ENCODE measurements at places on chromosomes 1 and 21. TPM values are rescaled to one million over a fixed set of nuclear protein-coding genes. Genes with fewer than 3 reads are reported as not detected.

- no peak for DNase-seq
Measured at GRCh38 chr1:92838519-92838918, 6.7 kb downstream of the RPL5 start.

- no peak for DNase-seq
Measured at GRCh38 chr1:8462371-8462892, 144.5 kb downstream of the SLC45A1 start.

GRCh38 chr1:235648954-235649367 lies 623 bp downstream of the GNG4 start:
- DNase-seq, result peak; percentile 77

DNA sequence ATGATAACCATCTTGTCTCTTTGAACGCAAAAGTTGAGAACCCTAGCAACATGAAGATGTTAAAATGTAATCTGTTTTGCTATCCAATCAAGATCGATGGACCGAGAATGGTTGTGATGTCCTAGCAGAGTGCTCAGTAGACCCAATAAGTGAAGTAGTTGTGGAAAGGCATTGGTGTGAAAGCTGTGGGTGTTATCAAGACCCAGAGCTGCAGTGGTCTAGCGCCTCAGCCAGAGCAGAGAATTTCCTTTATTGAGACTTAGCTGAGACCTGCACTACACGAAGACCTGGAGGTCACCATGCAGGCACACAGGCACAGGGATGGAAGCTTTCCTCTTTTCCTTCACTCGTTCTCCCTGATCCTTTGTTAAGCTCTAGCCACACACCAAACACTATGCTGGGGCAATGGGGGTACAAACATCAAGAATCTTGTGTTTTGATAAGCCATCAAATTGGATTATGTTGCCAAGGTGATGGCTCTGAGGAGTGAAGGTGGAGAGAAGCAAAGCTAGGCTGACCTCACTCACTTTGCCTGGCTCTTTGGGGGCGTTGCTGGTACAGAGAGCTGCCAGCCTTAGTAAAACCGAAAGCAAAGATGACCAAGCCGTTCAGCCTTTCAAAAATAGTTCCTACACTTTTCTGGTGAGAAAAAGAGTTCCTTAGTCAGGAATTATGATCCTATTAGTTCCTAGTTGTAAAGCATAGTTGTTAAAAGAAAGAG lies 24.1 kb downstream of the METTL13 start:
- no peak for DNase-seq

DNA sequence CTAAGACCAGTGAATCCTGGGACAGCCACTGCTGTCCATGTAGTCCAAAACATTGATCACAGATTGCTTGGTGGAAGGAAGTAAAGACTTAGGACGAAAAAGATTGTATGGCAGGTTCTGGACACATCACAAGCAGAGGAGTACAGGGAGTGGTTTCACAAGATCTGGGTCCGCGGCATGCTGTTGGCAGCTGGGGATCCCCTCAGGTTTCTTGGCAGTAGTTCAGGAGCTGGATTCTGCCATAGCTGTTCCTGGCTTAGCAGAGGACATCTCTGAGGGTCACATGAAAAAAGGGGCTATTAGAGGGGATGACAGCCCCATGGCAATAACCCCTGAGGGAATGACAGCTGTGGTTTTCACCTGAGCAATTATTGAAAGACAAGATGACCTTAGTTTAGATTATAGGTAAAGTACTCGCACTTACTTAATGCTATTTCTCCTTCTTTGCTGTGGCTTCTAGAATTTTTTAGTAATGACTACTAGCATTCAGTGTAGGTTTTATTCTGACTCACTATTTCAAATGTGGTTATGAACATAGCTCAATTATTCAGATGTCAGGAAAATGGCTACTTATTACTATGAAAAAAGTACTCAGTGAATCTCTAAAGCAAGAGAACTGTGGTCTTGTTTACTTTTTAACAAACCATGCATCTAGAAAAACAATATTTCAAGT lies 8.2 kb downstream of the KRTAP27-1 start:
- no peak for DNase-seq

DNA sequence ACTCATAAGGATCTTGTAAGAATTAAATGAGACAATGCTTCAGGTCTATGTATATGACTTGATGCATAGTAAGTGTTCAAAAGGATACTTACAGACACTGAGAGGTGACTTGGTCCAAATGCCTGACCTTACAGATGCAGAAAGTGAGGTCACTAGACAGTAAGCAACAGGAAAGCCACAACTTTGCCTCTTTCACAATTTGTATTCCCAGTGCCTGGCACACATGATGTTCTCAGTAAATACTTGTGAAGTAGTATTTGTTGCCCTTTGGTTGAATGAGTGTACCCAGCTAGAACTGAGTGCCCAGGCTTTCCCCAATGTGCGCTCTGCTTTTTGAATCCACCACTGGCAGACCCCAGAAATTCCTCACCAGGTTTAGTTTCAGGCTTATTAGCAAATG lies 105.1 kb downstream of the BEND5 start:
- no peak for DNase-seq

GRCh38 chr1:79043506-79043905 lies 37.0 kb upstream of the ADGRL4 start:
- DNase-seq, result no peak

DNA sequence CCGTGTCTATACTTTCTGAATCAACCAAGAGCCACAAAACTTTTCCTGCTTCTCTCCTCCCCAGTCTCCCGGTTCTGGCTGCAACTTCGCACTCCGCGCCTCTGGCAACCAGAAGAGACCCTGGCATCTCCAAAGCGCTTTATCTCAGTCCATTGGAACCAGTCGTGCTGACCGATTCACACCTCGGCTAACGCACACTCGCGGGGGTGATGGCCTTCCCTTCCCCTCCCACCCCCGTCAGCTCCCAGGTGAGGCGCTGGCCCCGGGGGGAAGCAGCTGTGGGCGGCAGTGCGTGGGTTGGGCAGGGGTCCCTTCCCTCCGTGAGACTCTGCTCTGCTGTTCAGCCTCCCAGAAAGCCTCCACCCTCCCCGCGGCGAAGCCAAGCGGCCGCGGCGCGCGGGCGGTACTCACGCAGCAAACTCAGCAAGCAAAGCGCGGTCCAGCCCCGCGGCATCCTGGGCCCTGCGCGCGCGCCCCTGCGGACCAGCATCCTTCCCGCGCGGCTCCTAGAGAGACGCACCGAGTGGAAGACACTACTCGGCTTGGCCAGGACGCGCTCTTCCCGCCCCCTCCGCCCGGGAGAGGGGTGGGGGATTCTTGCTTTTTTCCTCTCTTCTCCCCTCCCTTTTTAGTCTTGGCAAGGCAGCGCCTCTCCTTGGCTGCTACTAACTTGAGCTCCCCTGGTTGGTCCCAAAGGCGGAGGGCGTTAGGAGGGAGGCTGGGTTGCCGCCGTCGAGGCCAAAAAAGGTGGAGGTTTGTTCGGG lies at the start of gene CD34:
TSS of gene CD34 (minus strand) at position 535 of the 764 bp plus-strand sequence. CDS start at position 490, 45 bp downstream.
- DNase-seq, result no peak

DNA sequence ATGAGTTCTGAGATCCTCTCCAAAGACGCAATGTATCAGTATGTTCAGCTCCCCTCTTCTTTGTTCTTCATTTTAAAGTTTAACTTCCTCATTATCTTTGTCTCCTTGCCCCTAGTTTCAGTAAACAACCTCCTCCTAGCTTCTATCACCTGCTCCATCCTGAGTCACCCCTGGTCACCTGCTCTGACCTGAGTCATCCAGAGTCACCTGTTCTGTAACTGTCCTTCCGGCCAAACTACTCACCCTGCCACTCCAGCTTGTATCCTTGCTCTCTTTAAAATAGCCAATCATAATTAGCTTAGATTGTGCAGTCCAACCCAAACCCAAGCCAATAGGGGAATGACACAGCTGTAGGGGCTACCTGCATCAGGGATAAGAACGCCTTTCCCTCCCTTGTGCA lies 332.0 kb downstream of the OLFM3 start:
- no peak for DNase-seq

DNA sequence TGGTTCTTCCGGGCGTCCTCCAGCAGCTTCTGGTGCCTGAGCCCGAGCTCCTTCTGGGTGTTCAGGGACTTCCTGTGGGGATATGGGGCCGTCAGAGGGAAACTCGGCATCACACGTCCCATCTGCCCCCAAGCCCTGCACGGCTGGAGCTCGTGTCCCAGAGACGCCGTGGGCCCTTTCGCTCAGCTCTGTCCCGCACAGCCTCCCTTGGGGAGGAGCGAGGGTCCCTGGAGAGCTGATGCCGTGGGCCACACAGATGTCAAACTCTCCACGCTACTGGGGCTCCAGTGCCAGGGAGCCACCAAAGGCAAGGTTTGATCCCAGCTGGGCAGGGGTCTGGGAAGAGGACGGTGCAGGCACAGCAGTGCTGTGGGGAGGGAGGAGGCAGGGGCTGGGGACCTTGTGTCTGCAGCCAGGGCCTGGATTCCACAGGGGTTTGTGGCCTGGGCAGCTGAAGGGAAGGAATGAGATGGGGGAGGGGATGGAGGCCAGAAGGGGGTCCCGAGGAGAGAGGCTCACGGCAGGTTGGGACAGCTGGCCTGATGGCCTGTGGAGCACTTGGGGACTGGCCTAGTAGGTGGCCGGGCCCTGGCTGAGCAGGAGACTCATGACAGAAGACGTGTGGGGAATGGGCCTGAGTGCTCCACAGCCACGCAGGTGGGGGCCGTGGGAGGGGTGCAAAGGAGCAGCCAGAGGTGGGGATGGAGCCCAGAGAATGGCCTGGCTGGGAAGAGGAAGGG lies 30.4 kb downstream of the CFAP74 start:
- DNase-seq, result no peak

DNA sequence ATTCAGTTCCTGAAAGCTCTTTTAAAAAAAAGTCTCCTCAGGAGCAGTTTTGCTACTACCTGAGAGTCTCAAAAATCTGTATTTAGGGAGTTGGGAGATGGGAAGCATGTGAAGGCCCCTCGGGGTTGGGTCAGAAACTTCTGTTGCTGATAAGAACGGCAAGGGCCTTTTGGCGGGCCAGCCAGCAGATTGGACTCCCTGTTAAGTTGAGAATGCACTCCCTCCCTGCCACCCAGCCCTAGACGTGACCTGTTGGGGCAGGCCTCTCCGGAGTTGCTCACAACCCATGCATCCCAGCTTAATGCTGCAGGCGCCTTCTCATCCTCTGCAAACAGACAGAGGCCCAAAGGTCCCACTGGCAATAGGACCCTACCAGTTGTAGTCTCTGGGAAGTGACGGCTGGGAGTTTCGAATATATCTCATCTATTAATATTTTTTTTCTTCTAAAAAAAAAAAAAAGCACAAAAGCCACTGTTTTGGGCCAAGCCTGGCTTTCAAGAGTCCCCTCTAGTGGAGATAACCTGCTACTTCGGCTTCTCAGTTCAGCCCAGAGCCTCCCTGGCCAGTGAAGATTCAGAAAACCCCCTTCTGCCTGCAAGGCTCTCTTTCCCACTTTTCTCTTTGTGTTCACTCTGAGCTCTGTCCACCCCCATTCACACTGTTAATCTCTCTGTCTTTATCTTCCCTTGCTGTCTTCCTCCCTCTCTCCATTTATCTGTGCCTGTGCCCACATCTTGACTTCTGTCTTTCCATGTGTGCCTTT lies 5.3 kb downstream of the PLXNA2 start:
- peak; percentile 53 for DNase-seq

- DNase-seq, result no peak
Measured at GRCh38 chr21:14995226-14995625, 69.6 kb downstream of the NRIP1 start.

DNA sequence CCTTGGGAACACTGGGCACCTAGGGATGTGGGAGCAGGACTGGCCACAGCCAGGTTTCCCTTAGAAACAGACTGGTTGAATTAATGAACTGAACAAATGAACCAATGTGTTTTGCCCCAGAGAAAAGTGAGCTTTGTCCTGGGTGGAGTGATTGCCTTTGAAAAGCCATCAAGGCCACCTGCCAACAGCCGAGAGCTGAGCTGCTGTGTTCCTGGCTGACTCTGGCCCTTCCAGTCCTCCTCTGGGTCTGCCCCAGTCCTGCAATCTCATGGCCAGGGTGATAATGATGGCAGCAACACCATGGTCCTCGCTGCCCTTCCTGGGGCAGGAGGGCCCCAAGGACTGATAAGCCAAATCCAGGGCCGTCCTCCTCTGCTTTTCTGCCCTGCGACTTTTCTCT lies 18.2 kb upstream of the GJA9 start:
- no peak for DNase-seq

GRCh38 chr1:34657266-34657665 lies 97.6 kb upstream of the GJB5 start:
- no peak for DNase-seq

DNA sequence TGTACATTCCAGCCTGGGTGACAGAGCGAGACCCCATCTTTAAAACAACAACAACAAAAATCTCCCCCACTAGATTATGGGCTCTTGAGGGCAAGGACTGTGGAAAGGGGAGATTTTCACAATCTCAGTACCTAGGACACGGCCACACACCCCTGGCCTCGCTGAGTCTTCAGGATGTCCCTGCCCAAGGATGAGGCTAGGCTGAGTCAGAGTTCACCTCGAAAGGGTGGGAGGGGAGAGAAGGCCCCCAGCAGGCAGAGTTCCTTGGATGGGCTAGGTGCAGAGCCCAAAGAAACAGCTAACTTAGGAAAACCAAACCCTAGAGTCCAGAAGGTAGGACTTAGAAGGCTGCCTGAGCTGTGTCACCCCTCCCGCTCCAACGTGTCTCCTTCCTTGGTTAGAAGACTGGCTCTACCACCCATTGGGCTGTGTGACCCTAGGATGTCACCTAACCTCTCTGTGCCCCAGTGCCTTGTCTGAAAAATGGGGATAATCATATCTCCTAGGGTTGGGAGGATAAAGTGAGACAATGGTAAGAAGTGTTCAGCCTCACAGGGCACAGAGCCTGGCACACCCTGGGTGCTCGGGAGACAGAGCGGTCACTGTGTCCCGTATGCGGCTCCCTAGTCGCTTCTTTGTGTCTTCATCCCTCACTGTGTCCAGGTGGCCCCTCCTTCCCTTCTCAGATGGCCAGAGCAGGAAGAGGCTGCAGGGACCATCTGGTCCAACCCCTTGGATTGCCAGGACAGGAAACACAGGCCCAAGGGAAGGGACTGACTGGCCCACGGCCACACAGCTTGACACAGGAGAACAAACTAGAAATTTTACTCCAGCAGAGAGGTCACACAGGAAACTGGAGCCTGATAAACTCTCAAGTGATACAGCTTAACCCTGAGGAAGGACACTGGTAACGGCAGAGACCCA lies 11.2 kb downstream of the TRIM62 start:
- no peak for DNase-seq

GRCh38 chr1:19078536-19078935 lies 122.1 kb upstream of the IFFO2 start:
- DNase-seq, result no peak

GRCh38 chr1:98458511-98459485 lies 202.7 kb upstream of the SNX7 start:
- DNase-seq, result peak; percentile 71

- no peak for DNase-seq
Measured at GRCh38 chr21:16775076-16775475, 737.8 kb upstream of the CXADR start.

The PKLR gene
- total RNA-seq, result not detected

The OLIG1 gene
- not detected for total RNA-seq

The FAM151A gene
- 21.4 TPM for total RNA-seq

The FGGY gene
- 3.4 TPM for total RNA-seq

The HSD3B2 gene
- total RNA-seq, result not detected

The STUM gene
- 1.9 TPM for total RNA-seq

The LRIG2 gene
- total RNA-seq, result 10.7 TPM

The IFI6 gene
- total RNA-seq, result 44.5 TPM

The CASQ1 gene
- total RNA-seq, result not detected

The CENPL gene
- total RNA-seq, result 21.3 TPM

Data from Caco-2 (cell line).